Naive thymus-derived CD4-positive, alpha-beta T cell (primary cell): ENCODE measurements at places on chromosomes 2 and 18. TPM values are rescaled to one million over a fixed set of nuclear protein-coding genes. Genes with fewer than 3 reads are reported as not detected.

KLHL14 gene
- not detected for polyA plus RNA-seq

IL1RL1 gene
- polyA plus RNA-seq, result not detected

NOL4 gene
- not detected for polyA plus RNA-seq

TBR1 gene
- not detected for polyA plus RNA-seq

AOX1 gene
- polyA plus RNA-seq, result not detected

WDPCP gene
- polyA plus RNA-seq, result 7.0 TPM

GRCh38 chr18:62577765-62578164, 54.9 kb downstream of the ZCCHC2 start:
- H3K4me3 ChIP-seq, result no peak overlapping the region
- peaks cover 9% of the 10 kb centered on the region for H3K36me3 ChIP-seq
- no peaks in the 10 kb centered on the region for H3K4me1 ChIP-seq
- DNase-seq, result no peak

DNA sequence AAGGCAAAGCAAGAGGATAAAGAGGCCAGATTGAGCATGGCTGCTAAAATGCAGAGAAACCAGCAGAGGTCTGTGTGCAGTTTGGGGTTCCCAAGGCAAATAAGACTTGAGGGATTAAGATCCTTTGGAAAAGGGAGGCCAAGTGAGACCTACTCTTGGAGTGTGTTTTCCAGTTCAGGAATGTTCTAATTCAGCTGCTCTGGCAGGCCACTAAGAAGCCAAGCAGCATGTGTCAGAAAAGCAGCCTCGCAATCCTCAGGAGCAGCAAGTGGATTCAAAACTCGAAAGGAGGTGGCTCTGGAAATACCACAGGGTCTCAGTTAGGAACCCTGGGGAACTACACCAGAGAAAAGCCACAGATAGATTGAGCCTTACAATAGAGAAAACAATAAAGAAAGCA, 569.2 kb downstream of the METTL4 start:
- H3K36me3 ChIP-seq, result no peaks in the 10 kb centered on the region
- H3K27ac ChIP-seq, result no peak overlapping the region
- no peak overlapping the region for H3K4me3 ChIP-seq
- no peaks in the 10 kb centered on the region for H3K4me1 ChIP-seq

DNA sequence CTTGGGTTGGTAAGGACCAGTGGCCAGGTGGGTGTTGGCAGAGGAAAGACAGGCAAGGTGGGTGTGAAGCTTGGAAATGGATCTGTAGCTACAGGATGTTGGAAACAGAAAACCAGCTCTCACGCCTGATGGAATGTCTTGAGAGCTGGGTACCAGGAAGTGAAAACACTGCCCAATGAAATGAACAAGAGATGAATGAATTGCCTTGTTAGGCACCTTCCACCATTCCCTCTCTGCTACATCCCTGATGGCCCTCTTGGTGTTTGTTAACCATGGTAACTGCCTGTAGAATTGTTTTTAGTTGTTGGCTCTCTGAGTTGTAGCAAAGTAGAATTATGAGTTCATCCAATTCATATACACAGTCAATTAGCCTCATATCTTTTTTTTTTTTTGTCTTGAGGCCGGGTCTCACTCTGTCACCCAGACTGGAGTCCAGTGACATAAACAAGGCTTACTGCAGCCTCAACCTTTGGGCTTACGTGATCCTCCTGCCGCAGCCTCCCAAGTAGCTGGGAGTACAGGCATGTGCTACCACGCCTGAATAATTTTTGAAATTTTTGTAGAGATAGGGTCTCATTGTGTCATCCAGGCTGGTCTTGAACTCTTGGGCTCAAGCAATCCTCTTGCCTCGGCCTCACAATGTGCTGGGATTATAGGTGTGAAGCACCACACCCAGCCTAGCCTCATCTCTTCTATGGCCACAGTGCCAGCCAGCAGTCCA, 9.5 kb downstream of the KCMF1 start:
- H3K27ac ChIP-seq, result no peak overlapping the region
- no peaks in the 10 kb centered on the region for H3K36me3 ChIP-seq
- H3K27me3 ChIP-seq, result no peaks in the 10 kb centered on the region

- H3K4me1 ChIP-seq, result no peaks in the 10 kb centered on the region
- H3K27me3 ChIP-seq, result no peaks in the 10 kb centered on the region
- no peak for DNase-seq
- no peaks in the 10 kb centered on the region for H3K36me3 ChIP-seq
- no peak overlapping the region for H3K4me3 ChIP-seq
Measured at GRCh38 chr2:61771904-61772845, 81.7 kb downstream of the FAM161A start.

DNA sequence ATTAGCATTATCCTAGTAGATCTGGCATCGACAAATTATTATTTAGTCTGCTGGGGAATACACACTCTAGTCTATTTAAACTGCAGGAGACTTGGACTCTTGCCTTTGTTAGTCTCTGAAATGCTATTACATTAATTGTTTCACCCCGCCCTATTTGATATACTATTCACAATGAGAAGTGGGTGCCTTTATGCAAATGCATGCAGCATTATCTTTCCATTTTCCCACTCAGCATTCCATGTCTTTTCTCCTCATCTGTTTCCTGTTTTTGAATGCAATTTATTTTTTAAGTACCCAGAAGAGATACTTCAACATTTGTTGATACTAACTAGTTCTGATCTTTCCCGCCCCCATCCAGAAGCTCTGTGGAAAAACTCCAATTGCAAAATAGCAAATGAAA, 395.3 kb upstream of the NXPH2 start:
- no peak overlapping the region for H3K27ac ChIP-seq
- H3K4me3 ChIP-seq, result no peak overlapping the region
- H3K36me3 ChIP-seq, result no peaks in the 10 kb centered on the region
- no peak for DNase-seq
- H3K27me3 ChIP-seq, result no peaks in the 10 kb centered on the region

DNA sequence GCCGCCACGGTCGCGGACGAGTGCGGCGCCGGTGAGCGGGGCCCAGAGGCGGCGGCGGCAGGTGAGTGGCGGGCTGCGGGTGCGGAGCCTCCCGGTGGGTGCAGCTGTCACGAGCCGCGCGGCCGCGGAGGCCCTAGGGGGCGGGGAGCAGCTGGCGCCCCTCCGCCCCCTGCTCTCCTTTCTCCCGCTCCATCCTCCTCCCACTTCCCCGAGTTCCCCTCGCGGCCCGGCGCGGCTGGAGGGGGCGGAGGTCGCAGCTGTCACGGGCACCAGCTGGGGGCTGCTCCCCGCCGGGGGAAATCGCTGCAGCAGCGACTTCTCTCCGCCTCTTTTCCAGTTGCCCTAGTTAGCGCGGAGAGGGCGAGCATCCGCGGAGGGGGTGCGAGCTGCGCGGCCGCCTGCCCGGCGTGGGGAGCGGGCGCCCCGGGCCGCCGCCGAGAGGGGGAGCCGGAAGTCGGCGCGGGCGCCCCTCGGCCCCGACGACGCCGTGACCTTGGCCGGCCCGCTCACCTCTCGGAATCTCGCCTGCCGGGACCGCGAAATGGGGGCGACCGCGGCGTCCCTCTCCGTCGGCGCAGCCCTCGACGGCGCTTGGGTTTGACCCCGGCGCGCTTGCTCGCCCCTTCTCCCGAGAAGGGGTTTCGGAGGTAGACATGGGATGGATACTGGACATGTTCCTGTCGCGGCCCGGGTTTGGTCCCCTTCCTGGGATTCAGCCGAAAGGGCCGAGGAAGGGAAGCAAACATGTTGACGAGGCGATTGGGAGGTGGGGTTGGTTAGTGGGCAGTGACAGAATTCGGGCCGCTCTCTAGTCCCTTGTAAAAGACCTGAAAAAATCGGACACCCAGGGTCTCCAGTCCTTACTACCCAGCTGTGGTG, 727 bp downstream of the NCOA1 start:
- peak; percentile 61 for DNase-seq
- H3K27ac ChIP-seq, result peak overlapping the region; percentile 75
- no peaks in the 10 kb centered on the region for H3K27me3 ChIP-seq
- H3K4me1 ChIP-seq, result peaks cover 26% of the 10 kb centered on the region
- H3K4me3 ChIP-seq, result peak overlapping the region; percentile 46
- H3K36me3 ChIP-seq, result no peaks in the 10 kb centered on the region

DNA sequence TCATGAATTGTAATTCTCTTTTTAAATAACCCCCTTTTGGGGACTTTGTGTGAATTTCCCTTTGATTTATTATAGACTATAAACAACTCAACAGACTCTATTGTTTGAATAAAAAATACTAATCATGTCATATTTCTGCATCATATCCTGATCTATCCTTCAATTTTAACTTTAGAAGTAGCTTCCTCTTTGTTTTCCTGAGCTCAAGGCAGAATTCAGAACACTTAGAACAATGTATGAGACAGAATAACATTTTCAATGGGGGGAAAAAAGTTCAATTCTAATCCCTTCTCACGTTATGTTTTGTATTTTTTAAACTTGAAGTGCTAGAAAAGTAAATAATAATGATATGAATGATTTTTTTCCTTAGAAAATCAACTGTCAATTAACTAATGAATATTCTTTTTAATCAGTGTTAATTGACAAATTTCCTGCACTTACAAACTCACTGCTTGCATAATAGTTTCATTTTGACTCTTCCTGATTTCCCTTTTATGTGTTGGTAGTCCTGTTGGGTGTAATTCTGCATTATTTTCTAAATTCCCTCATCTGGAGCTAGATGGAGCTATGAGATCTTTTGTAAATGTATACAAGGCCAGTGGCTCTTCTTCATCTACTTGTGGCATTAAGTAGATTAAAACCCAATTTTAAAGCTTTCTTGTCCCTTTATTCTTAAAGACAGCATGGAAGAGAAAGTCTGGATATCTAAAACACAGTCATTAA, 326.1 kb downstream of the PARD3B start:
- no peak overlapping the region for H3K27ac ChIP-seq
- no peak overlapping the region for H3K4me3 ChIP-seq
- no peaks in the 10 kb centered on the region for H3K27me3 ChIP-seq

- no peak overlapping the region for H3K4me3 ChIP-seq
- no peak overlapping the region for H3K27ac ChIP-seq
- no peak for DNase-seq
- no peaks in the 10 kb centered on the region for H3K36me3 ChIP-seq
- no peaks in the 10 kb centered on the region for H3K4me1 ChIP-seq
Measured at GRCh38 chr18:65568866-65569265, 181.9 kb upstream of the CDH7 start.

GRCh38 chr2:3461801-3462492, 57.4 kb downstream of the ADI1 start:
- no peak overlapping the region for H3K4me3 ChIP-seq
- peak overlapping the region; percentile 49 for H3K27ac ChIP-seq
- DNase-seq, result no peak
- H3K36me3 ChIP-seq, result peaks cover under 1% of the 10 kb centered on the region

GRCh38 chr18:78975699-78976335, 3.8 kb upstream of the SALL3 start:
- no peaks in the 10 kb centered on the region for H3K4me1 ChIP-seq
- H3K36me3 ChIP-seq, result no peaks in the 10 kb centered on the region
- no peak overlapping the region for H3K27ac ChIP-seq
- H3K27me3 ChIP-seq, result peaks cover 3% of the 10 kb centered on the region
- no peak for DNase-seq

- no peaks in the 10 kb centered on the region for H3K36me3 ChIP-seq
- no peaks in the 10 kb centered on the region for H3K4me1 ChIP-seq
- H3K27me3 ChIP-seq, result no peaks in the 10 kb centered on the region
- H3K27ac ChIP-seq, result no peak overlapping the region
Measured at GRCh38 chr2:188677142-188677541, 297.0 kb upstream of the COL3A1 start.

GRCh38 chr2:45403036-45403435, 208.0 kb downstream of the SRBD1 start:
- no peaks in the 10 kb centered on the region for H3K4me1 ChIP-seq
- H3K4me3 ChIP-seq, result no peak overlapping the region

DNA sequence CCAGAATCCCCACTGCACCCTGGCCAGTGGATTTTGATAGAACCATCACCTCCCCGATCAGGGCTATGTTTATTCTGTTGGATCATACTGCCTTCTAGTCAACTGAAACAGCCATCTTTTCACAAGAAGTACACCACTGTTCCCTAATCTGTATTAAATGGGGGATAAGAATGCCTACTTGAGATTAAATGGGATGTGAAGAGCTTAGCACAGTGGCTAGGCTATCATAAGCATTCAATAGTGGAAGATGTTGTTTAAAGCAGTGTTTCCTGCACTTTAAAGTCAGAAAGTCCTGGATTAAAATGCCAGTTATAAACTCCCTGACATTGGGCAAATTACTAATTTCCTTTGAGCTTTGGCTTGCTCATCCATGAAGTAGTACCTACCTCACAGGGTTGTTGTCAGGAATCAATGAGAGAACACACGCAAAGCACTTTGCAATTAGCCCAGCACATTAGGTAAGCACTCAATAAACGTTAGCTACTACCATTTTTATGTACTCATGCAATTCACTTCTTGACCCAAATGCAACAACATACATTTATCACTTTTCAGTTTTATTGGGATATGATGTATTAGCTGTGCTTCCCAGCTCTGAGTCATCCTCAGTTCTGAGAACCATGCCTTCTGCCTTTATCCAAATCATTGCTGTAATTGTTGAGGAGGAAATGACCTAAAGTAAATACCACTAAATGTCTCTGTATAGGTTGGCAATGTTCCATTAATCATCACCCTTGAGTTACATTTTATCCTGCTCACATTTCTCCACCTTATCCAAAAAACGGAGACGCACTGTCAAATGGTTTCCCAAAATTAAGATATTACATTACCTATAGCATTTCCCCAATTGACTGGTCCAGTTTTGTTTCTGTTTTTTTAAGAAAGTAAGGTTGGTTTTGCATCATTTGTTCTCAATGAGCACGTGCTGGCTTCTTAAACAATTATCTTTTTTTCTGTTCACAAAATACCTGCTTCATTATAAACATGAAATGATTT, 2.1 kb downstream of the TMEM247 start:
- H3K36me3 ChIP-seq, result no peaks in the 10 kb centered on the region
- no peak overlapping the region for H3K27ac ChIP-seq
- DNase-seq, result no peak
- no peak overlapping the region for H3K4me3 ChIP-seq
- H3K27me3 ChIP-seq, result no peaks in the 10 kb centered on the region

DNA sequence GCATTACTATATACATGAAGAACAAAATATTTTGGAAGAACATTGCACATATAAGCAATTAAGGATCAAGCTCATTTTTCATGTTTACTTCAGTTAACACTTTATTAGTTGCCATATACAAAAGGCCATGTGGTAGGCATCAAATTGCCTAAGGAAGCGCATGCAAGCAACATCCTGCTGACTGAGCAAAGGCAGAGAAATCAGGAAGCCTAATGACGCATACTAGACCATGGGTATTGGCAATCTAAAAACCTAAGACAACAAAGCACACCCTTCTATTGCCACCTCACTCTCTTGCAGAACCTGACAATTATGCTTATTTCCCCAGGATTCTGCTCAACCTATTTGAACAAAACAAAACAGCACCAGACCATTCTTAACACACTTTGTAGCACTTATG, 171.9 kb downstream of the STK39 start:
- no peak overlapping the region for H3K4me3 ChIP-seq
- H3K36me3 ChIP-seq, result no peaks in the 10 kb centered on the region
- H3K27me3 ChIP-seq, result no peaks in the 10 kb centered on the region
- no peak for DNase-seq

DNA sequence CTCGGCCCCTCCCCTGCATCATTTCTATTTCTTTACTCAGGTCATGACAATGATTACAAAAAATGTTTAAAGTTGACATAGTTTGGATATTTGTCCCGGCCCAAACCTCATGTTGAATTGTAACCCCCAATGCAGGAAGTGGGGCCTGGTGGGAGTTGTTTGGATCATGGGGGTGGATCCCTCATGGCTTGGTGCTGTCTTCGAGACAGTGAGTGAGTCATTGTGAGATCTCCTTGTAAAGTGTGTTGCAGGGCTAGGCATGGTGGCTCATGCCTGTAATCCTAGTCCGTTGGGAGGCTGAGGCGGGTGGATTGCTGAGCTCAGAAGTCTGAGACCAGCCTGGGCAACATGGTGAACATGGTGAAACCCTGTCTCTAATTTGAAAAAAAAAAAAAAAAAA, 9.2 kb upstream of the MAP4K4 start:
- no peak overlapping the region for H3K27ac ChIP-seq
- H3K27me3 ChIP-seq, result no peaks in the 10 kb centered on the region
- DNase-seq, result no peak
- H3K4me1 ChIP-seq, result no peaks in the 10 kb centered on the region
- no peaks in the 10 kb centered on the region for H3K36me3 ChIP-seq
